ENCODE measurements at places on chromosomes 7 and 10.

DNA sequence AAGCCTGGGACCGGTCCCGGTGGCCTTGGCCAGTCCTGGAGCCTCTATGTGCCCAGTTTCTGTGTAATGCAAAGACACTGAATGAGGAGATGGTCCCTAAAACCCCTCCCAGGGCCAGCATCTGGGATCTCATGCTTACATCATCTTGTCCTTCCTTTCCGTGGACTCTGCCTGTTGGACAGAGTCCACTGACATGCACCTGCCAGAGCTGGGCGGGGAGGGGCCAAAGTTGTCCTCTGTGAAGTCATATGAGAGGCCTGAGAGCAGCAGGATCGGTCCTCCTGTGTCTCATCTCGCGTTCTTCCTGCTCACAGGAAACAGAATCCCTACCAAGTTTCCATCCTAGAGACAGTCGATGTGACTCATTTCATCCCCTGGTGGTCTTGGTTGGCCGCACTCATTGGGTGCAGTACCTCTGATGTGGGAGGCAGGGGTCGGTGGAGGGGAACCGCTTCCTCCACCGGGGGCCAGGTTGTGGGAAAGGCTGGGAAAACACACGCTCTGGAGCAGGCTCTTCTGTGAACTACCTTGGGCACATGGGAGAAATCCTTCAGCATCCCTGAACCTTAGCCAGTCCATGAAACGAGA is 389.6 kb upstream of the PODXL start:
- no peak for DNase-seq

DNA sequence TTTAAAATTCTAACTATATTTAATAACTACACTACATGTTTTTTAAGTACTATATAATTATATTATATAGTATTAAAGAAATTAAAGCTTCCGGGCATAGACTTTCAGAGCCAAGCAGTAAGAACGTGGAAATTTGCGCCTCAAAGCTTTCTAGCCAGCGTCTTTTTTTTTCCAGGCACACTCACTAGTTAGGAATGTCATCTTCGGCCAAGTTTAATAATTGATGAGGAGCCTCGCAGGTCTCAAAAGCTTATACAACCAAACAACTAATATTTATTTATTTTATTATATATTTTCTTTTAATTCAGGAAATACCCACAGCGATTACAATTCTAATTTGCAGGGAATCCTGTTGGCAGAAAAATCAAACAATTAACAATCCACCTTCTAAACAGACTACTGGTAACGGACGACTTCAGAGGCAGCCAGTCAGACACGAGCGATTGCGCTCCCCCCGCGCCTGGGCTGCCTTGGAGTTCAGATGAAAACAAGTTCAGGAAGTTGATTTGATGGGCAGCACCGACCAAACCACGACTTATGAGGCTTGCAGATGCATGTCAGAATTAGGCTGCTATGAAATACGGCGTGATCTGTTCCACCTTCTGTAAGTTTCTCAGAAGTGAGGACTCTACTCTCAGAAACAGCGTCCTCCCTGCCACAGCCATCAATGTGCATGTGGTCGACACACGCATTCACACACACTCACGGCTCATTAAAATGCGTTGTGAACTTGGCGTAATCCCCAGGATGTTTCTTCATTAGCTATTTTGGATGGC is 431.8 kb upstream of the MGMT start:
- peak; percentile 41 for DNase-seq

DNA sequence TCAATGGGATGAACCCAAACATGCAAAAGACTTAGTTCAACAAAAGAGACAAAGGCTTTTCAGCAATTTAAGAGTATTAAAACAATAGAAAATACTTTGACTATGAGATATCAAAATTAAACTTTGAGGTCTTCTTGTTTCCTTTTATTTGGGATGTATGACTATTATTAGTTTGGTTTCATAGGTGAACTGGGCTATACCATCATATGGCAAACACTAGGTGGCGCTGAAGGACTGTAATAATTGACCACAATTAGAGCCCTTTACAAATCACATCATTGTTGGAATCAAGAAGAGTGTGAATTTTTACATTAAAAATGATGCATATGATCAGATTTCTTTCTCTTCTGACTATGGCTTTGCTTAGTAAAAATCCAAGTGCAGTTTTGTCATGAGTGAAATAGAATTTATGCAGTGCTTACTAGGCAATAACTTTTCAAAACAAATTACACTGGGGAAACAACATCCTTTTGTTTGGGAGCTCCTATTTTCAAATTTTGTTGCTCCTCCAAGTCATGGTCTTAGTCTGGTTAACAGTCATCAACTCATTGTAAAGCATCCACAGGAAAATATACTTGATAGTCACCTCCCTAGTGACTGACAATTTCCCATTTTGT is 14.7 kb upstream of the NXPH1 start:
- peak; percentile 52 for DNase-seq

GRCh38 chr10:10919976-10920375 is 97.7 kb upstream of the CELF2 start:
- DNase-seq: no peak

- DNase-seq: no peak
These were observed 100.0 kb upstream of the KCNMA1 start for GRCh38 chr10:77737608-77738007.

DNA sequence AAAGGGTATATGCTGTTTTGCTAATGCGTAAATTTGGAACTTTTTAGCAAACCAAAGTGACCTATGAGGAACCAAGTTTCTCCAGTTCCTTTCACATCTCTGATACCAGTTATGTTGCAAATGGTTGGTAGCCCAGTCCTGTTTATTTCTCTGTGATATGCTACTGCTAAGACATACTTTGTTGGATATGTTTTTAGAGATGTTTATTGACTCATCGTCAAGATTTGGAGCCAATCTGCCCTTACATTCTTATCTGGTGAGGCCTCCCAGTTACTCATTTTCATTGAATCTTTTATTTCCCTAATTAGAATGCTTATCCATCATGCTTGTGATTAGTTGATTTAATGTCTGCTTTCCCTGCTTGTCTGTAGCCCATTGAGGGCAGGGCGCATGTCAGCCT is 58.9 kb downstream of the LRGUK start:
- no peak for DNase-seq

- DNase-seq: no peak
These were observed 149.5 kb downstream of the FAM107B start for GRCh38 chr10:14625192-14625631.

GRCh38 chr10:21820952-21821351 is 182.6 kb downstream of the DNAJC1 start:
- no peak for DNase-seq

GRCh38 chr7:107364787-107365186 is 105.1 kb upstream of the GPR22 start:
- no peak for DNase-seq

GRCh38 chr7:94382132-94382531 is 12.6 kb upstream of the COL1A2 start:
- DNase-seq: no peak

DNA sequence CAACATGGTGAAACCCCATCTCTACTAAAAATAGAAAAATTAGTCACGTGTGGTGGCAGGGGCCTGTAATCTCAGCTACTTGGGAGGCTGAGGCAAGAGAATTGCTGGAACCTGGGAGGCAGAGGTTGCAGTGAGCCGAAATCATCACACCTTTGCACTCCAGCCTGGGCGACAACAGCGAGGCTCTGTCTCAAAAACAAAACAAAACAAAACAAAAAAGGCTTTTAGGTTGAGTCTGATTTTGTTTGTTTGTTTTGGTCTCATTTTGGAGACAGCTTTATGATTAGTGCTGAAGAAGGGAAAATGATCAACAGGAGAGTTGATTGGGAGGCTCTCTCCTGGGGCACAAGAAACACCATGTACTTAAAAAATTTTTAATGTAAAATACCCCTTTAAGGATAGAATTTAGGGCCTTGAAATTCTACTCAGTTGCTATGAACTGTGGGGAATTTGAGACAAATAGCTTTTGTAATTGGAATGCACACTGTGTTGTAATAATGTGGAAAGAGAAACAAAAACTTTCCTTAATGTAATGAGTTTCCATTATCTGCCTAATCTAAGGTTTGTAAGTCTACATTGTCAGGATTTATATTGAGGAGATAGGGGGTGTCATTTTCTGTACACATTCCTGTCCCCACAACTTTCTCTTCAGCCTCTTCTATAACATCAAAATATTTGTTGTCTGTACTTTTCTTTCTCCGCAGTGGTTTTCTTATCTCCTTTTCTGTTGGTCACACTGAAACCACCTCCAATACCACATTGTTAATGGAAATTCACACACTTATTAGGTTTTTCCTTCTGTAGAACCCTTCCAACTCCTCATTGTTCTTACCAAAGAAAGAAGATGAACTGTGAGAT is 41.3 kb downstream of the ARID5B start:
- peak; percentile 40 for DNase-seq

DNA sequence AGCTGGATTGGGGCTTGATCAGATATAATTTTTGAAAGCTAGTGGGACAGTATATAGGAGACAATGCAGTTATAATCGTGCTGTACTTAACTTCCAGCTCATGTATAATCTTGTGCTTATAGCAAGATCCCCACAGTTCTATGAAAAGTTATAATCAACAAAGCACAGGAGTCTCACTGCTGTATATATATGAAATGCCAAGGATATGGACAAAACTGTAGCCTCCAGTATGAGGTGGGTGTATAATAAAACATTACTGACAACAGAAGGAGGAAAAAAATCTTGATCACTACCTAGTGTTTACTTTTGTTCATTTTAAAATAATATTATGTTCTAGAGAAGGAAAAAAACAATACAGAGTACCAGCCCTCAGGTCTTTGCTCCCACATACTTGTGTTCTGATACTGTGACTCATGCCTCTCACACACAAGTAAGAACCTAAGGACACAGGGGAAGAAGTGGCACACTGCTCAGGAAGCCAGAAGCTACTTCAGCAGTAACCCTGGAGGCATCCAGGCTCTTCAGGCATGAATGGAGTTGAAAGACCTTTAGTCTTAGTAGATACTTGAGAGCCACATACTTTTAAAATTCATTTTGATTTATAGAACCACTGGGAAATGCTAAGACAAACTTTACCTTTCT is 265.7 kb upstream of the IMMP2L start:
- DNase-seq: no peak

GRCh38 chr7:5780801-5781496 is 514 bp downstream of the RNF216 start:
- peak; percentile 11 for DNase-seq

DNA sequence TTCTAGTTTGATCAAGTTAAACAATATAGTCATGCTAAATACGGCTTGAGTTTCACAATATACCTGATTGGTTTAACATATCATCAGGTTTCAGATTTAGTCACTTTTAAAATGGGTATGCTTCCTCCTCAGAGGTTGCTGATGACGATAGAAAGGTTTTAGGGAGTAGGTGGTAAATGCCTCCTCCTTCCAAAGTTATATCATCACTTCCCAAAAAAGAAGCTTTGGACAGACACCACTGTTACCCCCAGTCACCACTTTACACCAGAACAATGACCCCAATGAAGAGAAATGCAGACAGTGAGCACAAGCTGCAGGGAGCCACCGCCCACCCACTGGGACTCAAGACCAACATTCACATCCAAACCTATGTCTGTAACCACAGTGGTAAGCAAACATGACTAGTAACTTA is 244.6 kb downstream of the SORCS1 start:
- no peak for DNase-seq

- DNase-seq: no peak
These were observed 51.1 kb upstream of the MEOX2 start for GRCh38 chr7:15737601-15738000.

GRCh38 chr7:4713183-4713784 is 31.2 kb downstream of the FOXK1 start:
- DNase-seq: no peak

- DNase-seq: no peak
These were observed at the start of gene AP3M1 for GRCh38 chr10:74150204-74150989. Gene AP3M1, minus strand, starts transcription at chr10:74150828. Its CDS starts 12,449 bp downstream, at chr10:74138379.

GRCh38 chr10:24358022-24358421 is 149.1 kb downstream of the KIAA1217 start:
- DNase-seq: no peak

- no peak for DNase-seq
These were observed 8.7 kb upstream of the ING3 start for GRCh38 chr7:120941856-120942255.

- DNase-seq: no peak
These were observed 14.7 kb downstream of the LRRC18 start for GRCh38 chr10:48924988-48925387.

DNA sequence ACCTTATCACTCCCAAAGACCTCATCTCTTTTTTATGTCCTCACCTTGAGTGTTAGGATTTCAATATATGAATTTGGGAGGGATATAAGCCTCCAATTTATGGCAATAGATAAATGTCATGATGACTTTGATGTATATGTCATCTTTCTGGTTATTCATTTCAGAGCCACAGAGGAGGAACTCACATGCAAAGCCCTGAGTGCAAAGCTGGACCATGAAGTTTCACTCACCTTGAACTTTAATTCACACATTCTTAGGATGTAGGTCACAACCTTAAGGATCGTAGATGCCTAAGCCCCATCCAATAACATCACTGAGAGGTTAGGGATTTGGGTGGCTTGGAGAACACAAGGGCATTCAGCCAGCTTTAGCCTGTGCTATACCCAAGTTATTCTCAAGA is 81.9 kb upstream of the ZPBP start:
- DNase-seq: no peak

GRCh38 chr7:2477447-2478398 is 1.5 kb upstream of the GRIFIN start:
- DNase-seq: peak; percentile 64

GRCh38 chr7:100598425-100598824 is 3.7 kb upstream of the PCOLCE start:
- no peak for DNase-seq

DNA sequence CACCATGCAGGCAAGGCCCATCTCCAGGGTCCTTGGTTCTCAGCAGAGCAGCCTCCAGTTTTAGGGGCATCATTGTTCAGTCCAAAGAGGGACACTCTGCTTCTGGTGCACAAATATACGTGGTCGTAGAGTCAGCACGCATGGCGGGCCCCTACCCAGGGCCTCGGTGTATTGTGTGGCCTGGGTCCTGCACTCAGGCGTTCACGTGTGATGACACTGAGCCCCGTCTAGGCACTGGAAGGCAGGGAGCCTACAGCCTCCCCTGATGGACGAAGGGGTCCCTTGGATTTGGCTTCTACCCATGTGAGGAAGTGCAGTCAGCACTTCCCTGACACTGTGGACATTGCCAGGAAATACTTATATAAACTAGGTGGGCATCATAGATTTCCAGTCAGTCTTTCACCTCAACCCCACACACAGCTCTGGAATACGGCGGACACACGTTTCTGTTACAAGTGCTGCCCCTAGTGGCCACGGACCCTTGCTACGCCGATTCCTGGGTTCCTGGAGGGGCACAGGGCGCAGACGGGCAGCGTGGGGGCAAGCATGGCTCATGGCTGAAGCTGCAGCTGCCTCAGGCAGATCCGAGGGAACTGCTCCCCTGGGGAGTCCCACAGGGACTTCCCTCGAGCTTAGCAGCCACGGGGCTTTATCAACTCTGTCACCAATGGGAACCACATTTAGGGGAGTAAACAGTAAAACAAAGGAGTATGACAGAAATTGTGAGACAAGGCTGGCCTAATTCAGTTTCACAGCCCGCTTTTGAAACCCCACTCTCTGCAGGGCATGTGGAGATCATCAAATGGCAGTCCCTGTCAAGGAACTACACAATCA is 25.4 kb downstream of the AIFM2 start:
- no peak for DNase-seq

- DNase-seq: no peak
These were observed 106.0 kb downstream of the DIP2C start for GRCh38 chr10:583433-583832.

GRCh38 chr7:134693256-134693655 is 46.6 kb downstream of the BPGM start:
- no peak for DNase-seq

- DNase-seq: no peak
These were observed 867.0 kb upstream of the SORCS1 start for GRCh38 chr10:108031505-108031904.

All from CD4-positive, alpha-beta T cell treated with Interleukin-15 for 4 hours (primary cell).